ENCODE measurements at places on chromosomes 12 and 14.

GRCh38 chr14:104974146-104974541 is 4.0 kb downstream of the AHNAK2 start:
- DNase-seq = no peak

GRCh38 chr14:102606296-102606695 is 13.8 kb downstream of the RCOR1 start:
- DNase-seq = no peak

- DNase-seq = no peak
These were observed 21.0 kb downstream of the BTG1 start for GRCh38 chr12:92124689-92125029.

DNA sequence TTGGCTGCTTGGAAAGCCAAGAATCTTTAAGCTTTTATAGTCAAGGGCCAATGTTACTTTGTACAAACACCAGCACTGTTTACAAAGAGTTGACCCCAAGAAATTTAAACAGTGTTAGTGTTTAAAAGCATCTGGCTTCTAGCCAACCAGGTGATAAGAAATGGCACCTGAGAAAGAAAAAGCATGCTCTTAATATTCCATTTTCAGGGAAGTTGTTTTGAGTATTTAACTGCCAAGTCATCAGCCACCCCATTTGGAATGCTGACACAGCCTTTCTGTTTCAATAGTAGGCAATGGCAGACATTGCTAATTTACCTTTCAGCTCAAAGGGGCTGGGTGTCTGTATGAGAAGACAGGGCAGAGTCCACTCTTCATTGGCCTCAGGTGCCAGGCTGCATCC is 3.7 kb upstream of the SLC35F4 start:
- no peak for DNase-seq

DNA sequence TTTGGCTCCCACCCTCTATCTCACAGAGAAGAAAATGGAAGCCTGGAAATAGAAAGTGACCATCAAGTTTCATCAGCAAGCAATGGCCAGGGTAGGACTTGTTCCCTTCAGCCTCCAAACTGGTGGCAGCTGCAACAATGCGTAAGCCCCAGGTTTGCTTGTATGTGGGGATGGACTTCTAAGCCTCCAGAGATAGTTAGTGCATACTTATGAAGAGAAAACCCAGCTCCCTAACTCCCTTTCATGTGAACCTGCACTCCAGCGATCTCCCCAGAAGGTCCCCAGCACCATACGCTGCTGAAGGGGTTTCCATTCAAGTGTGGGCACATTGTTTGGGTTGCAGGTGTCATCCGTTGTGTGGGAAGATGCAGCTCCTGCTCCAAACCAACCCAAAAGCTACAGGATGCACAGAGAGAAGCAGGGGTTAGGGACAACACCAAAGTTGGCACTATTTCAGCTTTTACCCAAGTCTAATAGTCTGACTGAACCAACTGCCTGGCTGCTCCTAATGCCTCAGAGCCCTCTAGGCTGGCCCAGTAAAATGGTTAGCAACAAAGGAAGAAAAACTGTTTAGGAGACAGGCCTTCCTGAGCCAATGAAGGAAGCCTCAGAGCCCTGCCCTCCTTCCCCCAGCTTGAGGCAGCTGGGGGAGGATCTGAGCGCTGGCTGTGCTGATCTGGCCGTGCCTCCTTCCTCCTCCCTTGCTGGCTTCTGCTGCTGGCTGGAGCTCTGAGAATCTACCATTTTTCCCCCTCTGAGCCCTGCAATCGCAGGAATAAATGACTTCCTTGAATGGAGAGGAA is 12.3 kb downstream of the ZFP36L1 start:
- no peak for DNase-seq

Data from stimulated activated CD8-positive, alpha-beta memory T cell treated with anti-CD3 and anti-CD28 coated beads, Interleukin-4, amount 100 ng/mL, for 4 hours (primary cell).